ELR (cell line): ENCODE measurements at places on chromosomes 7 and 10.

DNA sequence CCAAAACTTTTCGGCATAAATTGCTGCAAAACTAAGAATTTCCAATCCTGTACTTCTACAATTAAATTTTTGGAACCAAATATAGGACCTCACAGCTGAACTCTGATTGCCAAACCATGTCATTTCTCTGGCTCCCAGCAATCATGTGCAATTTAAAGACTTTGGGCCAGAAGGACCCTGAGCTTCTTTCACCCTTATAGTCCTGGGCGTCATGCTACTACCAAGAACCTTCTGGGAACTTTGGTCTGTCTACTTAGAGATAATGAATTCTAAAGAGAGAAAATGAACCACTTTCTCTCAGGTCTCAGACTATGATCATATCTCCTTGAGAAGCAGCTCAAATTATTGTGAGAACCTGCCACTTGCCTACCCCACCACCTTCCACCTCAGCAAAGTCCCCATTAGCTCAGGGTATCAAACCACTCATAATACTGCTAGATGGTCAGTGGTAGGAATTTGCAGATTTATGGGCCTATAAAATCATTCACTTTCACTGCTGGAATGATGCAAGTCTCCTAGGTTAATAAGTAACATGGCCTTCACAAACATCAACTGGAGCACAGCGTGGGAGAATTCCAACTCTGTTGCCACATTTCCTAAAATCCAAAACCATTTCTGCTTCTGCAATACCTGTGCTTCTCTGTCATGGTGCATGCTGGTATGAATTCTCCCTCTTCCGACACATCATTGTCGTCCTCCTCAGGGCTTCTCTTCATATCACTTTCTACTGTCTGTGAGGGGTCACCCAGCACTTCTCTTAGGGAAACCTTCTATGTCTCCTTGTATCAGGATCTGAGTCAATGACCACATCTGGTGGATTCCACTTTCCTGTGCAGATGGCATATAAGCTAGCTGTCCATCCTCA lies 6.6 kb upstream of the WDR91 start:
- DNase-seq = no peak

DNA sequence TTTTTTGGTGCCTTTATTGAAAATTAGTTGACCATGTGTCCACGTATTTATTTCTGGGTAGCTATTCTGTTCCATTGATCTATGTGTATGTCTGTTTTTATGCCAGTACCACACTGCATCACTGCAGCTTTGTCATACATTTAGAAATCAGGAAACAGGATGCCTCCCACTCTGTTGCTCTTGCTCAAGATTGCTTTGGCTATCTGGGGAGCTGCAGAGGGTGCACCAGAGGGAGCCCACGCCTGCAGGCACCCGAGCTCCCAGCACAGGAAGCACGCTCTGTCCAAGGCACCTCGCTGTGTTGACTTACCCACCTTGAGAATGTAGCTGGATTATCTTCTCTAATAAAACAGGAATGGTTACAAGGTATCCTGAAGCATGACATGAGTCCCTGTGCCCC lies 301.7 kb downstream of the TCERG1L start:
- DNase-seq = no peak

GRCh38 chr10:86367152-86367951 lies 757 bp upstream of the GRID1 start:
- DNase-seq = no peak

GRCh38 chr10:128102480-128103228 lies 23.6 kb downstream of the MKI67 start:
- no peak for DNase-seq

- DNase-seq = peak; percentile 62
Measured at GRCh38 chr10:91540733-91541132, 92.1 kb downstream of the PPP1R3C start.

GRCh38 chr10:89278034-89278535 lies 23.8 kb upstream of the IFIT2 start:
- DNase-seq = peak; percentile 99

GRCh38 chr7:43872406-43873110 lies 3.2 kb upstream of the MRPS24 start:
- DNase-seq = peak; percentile 90

- no peak for DNase-seq
Measured at GRCh38 chr7:32661501-32661900, 166.2 kb downstream of the AVL9 start.

DNA sequence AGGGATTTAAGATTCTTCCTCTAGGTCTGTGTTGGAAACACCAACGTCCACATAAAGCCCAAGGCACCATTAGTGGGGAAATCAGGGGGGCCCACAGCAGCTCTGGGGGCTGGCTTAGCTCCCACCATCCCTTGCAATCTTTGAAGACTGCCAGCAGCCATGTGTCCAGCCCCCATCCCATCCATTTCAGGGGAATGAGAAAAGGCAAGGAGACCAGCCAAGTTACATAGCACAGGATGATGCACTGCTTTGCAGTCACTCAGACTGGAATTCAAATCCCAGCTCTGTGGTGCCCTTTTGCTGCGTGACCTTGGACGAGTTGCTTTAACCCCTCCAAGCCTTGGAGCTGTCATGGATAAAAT lies 108.9 kb upstream of the ZMIZ1 start:
- DNase-seq = no peak

DNA sequence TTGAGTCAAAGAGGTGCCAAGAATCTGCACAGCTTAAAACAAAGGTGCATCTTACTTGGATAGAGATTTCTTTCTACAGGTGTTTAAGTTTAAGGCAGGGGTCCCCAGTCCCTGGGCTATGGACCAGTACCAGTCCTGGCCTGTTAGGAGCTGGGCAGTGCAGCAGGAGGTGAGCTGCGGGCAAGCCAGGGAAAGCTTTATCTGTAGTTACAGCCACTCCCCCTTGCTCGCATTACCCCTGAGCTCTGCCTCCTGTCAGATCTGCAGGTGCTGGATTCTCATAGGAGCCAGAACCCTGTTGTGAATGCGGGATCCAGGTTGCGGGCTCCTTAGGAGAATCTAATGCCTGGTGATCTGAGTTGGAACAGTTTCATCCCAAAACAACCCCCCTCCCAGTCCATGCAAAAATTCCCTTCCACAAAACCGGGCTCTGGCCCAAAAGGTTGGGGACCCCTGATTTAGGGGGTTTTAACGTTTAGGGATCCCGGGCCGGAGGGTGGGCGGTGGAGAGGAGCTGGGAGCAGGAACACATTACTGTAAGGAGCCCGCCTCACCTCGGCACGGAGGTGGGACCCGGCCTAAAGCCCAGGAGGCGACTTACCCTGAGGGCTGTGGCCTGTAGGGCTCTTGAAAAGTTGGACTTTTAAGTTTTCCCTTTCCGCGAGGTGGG lies 60.2 kb downstream of the ZNF467 start:
- DNase-seq = no peak

DNA sequence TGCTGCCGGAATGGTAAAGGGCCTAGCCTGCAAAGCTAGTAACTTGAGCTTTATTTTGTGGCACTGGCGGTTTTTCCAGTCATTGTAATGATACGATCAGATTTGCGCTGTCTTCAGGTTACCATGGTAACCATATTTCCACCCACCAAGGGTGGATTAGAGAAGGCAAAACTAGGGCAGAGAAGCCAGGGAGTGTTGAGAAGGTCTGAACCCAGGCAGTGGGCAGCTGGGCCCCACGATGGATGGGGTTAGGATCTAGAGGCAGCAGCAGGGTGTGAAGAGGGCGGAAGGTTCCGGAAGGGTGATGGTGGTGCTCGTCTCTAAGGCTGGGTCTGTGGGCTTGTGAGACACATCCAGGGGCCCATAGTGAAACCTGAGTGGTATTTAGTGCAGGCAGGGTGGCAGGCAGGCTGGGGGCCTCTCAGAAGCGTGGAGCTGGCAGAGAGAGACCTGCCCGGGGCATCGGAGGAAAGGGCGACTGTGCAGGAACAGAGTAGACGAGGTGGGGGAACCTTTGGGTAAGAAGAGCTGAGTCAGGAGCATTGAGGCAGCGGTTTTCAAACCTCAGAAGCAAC lies 87.9 kb upstream of the GTF2I start:
- no peak for DNase-seq

DNA sequence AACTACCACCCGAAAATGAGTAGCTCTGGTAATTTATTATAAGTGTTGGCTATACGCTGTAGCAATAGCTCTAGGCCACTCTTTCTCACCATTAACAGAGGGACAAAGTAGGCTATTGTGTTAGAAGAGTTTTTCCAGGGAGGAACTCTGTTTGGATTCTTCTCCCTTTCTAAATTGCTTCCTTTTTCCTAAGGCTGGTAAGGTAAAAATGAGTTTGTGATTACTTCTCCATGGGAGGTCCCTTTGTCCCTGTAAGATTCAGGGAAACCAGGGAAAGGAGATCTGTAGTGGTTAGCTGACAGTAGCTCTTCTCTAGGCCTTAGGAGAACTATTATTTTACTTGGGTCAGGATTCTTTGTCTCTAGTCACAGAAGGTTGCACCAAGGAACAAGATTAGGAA lies 23.2 kb upstream of the SEMA3E start:
- DNase-seq = no peak

DNA sequence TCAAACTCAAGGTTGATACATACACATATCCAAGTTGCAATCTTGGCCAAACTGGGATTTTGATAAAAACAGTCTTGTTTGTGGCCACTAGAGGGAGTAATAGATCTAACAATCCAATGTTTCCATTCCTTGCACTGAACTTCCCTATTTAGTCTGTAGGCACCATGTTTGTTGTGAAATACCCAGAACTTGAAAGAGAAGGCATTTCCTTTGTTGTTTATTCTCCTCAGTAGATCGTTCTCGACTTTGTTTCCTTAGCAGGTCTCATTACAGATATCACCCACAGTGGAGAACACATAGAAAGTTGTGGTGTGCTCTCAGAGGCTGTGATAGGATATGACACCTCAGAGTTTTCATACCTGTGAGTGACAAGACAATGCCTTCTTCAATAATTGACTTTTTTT lies 70.3 kb upstream of the MXI1 start:
- DNase-seq = peak; percentile 80

- DNase-seq = no peak
Measured at GRCh38 chr7:38978491-38978890, 782 bp downstream of the POU6F2 start.

- DNase-seq = no peak
Measured at GRCh38 chr10:47457528-47457820, 26.4 kb downstream of the ANXA8 start.

- DNase-seq = no peak
Measured at GRCh38 chr10:20281579-20281978, 465.3 kb downstream of the PLXDC2 start.

DNA sequence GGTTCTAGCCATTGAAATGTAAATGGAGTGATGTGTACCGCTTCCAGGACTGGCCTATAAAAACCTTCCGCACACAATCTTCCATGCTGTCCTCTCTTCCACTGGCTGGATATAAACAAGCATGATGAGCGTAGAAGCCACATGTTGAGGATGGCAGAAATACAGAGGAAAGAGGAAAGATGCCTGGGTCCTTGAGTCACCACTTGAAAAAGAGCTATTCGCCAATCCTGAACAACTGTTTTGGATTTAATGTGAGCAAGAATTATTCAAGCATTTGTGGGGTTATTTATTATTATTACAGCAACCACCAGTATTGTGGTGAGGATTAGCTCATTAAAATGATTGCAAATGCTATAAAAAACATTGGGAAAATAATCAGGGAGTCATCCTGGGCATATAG lies 45.8 kb upstream of the PLXNA4 start:
- no peak for DNase-seq

GRCh38 chr10:114810926-114811325 lies 10.7 kb upstream of the FHIP2A start:
- DNase-seq = no peak

DNA sequence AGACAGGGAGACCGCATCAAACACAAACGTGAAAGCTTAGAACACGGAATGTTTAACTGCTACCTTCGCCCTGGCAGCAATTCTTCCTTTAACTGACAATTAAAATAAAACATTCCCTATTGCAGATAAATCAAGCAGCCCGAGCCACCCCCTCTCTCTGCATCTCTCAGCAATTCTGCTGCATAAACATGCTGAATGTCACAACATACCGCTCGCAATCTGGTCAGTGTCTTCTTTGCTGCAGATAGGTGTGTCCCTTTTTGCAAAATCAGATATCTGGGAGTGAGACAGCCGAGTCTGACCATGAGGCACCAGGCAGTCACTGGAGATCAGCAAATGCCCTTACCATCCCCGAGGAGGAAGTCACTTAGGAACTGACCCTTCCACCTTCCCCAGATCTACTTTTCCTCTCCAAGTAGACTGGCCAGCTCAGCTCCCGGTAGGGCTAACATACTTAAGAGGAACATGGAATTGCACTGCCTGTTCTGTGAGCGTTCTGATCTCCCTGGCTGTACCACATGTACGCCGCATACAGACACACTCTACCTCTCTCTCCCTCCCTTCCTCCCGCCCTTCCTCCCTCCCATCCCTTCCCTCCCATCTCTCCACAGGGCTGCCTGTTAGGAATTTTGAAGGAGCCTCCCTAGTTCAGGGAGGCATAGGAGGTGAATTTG lies at the start of gene FRMD4A:
Gene FRMD4A, minus strand, starts transcription at position 537 of the 674 bp plus-strand sequence.
- no peak for DNase-seq

DNA sequence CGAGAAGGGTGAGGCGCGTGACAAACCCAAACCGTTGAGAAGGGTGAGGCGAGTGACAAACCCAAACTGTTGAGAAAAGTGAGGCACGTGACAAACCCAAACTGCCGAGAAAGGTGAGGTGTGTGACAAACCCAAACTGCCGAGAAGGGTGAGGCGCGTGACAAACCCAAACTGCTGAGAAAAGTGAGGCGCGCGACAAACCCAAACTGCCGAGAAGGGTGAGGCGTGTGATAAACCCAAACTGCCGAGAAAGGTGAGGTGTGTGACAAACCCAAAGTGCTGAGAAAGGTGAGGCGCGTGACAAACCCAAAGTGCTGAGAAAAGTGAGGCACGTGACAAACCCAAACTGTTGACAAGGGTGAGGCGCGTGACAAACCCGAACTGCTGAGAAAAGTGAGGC lies 25.0 kb downstream of the ESYT2 start:
- no peak for DNase-seq

DNA sequence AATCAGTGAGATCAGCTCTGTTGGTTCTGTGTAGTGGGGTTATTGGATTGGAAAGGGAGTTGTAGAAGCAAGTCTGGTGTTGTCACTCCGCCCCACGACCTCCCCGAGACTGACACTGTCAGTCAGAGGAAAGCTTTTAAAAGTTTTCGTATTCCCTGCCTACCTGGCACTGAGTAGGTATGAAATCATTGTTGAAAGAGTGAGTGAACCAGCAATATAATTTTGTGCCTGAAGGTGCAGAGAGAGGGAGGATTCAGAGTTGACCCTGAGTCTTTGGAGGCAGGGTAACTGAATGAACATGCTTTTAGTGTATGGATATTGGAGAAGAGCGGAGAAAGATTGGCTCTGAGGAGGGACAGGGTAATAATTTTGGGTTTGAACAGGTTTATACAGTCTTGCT lies 27.3 kb downstream of the CCNY start:
- DNase-seq = no peak

GRCh38 chr10:71494476-71494875 lies 97.8 kb downstream of the CDH23 start:
- no peak for DNase-seq

- DNase-seq = peak; percentile 81
Measured at GRCh38 chr7:150400008-150400787, 21.1 kb downstream of the ZNF775 start.
